Kidney (tissue), 22 donors: ENCODE measurements at places on chromosomes 12 and 14.
A peak's percentile ranks its signal among the peaks of the same experiment; 100 is the strongest.

GRCh38 chr14:64806202-64806861 lies 73.4 kb downstream of the SPTB start:
- no peak overlapping the region for H3K27ac ChIP-seq
- no peaks in the 10 kb centered on the region for H3K36me3 ChIP-seq
- H3K4me3 ChIP-seq, result no peak overlapping the region
- H3K4me1 ChIP-seq, result no peaks in the 10 kb centered on the region
- DNase-seq, result no peak

DNA sequence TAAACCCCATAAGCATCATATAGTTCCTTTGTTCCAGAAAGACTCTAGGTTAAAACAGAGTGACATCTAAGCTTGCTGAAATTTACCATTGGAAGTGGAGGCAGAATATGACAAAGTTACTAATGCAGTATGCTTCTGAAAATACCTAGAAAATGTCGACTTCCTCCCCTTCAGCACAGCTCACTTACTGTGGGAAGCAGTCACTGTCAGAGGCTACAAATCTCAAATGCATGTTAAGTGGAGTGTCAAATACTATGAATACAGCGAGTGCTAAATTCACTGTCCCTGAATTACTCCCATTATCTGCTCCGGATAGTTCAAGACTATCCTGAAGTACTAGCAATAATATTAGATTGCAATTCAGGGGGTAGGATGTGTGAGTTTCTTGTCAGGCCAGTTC lies 1454.6 kb downstream of the AACS start:
- H3K4me3 ChIP-seq, result no peak overlapping the region
- no peaks in the 10 kb centered on the region for H3K4me1 ChIP-seq
- DNase-seq, result no peak
- no peaks in the 10 kb centered on the region for H3K27me3 ChIP-seq
- H3K27ac ChIP-seq, result no peak overlapping the region

GRCh38 chr14:79961197-79961596 lies 250.1 kb downstream of the DIO2 start:
- H3K27ac ChIP-seq, result no peak overlapping the region
- H3K4me1 ChIP-seq, result no peaks in the 10 kb centered on the region
- no peaks in the 10 kb centered on the region for H3K27me3 ChIP-seq
- H3K36me3 ChIP-seq, result no peaks in the 10 kb centered on the region
- no peak overlapping the region for H3K4me3 ChIP-seq

- DNase-seq, result no peak
- H3K27me3 ChIP-seq, result no peaks in the 10 kb centered on the region
- H3K4me3 ChIP-seq, result no peak overlapping the region
- H3K36me3 ChIP-seq, result no peaks in the 10 kb centered on the region
Measured at GRCh38 chr14:99968191-99968920, 96.9 kb upstream of the EVL start.

DNA sequence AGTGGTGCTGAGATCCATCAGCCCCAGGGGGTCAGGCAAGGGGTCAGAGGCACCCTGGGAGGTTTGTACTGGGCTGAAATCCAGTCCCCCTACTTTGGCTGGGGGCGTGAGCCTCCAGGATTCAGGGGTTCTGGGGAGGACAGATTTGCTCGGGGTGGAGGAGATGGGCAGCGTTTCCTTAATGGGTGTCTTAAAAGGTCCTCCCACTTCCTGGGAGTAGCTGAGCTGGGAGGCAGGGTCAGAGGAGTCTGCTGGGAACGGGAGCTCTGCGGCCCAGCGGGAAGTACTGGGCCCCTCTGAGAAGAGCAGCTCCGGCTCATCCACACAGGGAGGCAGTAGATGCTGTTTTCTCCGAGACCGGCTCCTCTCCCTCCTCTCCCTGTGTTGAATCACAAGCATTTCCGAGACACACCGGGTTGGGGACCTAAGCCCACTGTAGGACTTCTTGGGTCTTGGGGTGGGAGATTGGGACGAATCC lies 2.1 kb upstream of the TEX52 start:
- H3K4me3 ChIP-seq, result no peak overlapping the region
- H3K27ac ChIP-seq, result peak overlapping the region; percentile 48
- no peak for DNase-seq
- H3K4me1 ChIP-seq, result no peaks in the 10 kb centered on the region
- no peaks in the 10 kb centered on the region for H3K27me3 ChIP-seq

DNA sequence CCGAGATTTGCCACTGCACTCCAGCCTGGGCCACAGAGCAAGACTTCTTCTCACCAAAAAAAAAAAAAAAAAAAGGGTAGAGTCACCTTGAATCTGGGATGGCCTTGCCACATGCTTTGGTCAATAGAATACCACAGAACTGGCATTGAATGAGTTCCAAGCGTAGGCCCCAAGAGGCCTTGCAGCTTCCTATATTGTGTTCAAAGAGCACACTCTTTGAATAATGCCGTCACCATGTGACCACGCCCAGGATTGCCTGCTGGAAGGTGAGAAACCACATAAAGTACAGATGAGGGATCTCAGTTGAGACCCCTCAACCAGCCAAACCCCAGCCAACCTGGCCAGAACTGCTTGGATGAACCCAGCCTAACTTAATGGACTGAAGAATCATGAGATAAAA lies 239.2 kb upstream of the AMIGO2 start:
- no peak for DNase-seq
- H3K36me3 ChIP-seq, result no peaks in the 10 kb centered on the region
- H3K4me1 ChIP-seq, result no peaks in the 10 kb centered on the region
- no peak overlapping the region for H3K4me3 ChIP-seq

DNA sequence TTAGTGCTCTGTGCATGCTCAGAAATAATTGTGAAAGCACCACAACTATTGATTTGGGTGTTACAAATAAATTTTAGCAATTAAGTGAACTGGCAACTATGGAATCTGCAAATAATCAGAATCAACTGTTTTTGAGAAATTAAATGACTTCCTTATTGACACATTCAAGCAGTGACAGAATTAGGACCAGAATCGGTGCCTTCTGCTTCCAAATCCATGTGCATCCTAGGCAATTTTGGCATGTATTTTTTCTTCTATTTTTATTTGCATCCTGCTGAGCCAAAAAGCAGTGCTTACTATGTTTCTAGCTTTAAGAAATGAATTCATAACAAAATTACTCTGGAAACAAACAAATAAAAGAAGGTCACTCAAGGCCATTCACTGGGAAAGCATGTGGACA lies 408.2 kb downstream of the GXYLT1 start:
- DNase-seq, result no peak
- no peaks in the 10 kb centered on the region for H3K27me3 ChIP-seq
- H3K27ac ChIP-seq, result no peak overlapping the region
- no peaks in the 10 kb centered on the region for H3K4me1 ChIP-seq

- H3K36me3 ChIP-seq, result no peaks in the 10 kb centered on the region
- no peak overlapping the region for H3K4me3 ChIP-seq
- no peak overlapping the region for H3K27ac ChIP-seq
- H3K27me3 ChIP-seq, result no peaks in the 10 kb centered on the region
- DNase-seq, result no peak
Measured at GRCh38 chr14:101301011-101301410, 260.3 kb upstream of the DIO3 start.

- no peaks in the 10 kb centered on the region for H3K4me1 ChIP-seq
- DNase-seq, result peak; percentile 94
- no peaks in the 10 kb centered on the region for H3K36me3 ChIP-seq
- peak overlapping the region; percentile 37 for H3K4me3 ChIP-seq
Measured at GRCh38 chr12:77324763-77325468, 259.5 kb upstream of the E2F7 start.

DNA sequence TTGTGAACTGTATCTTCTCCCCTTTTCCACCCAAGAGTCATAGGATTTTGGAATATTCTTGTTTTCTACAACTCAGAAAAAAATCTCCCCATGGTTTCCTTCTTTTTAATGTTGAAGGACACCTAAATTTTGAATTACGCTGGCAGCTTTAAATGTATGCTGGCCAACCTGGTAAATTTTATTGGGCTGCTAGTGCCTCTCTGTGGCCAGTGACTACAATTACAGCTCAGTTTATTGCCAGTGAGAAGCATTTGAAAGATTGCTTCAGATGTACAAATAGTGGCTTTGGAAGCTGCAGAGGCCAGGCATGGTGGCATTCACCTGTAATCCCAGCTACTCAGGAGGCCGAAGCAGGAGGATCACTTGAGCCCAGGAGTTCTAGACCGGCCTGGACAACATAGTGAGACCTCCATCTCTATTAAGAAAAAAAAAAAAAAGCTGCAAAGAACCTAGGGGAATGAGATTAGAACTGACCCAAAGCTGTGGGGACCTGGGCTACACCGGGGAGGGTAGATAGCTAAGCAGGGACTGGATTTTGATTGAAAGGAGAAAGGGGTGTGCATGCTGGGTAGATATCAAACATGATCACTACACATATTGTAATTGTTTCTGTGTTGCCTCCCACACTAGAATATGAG lies 7.6 kb upstream of the RAB21 start:
- no peak overlapping the region for H3K4me3 ChIP-seq
- H3K27ac ChIP-seq, result no peak overlapping the region

- peaks cover 8% of the 10 kb centered on the region for H3K27me3 ChIP-seq
- peak overlapping the region; percentile 33 for H3K27ac ChIP-seq
- no peaks in the 10 kb centered on the region for H3K4me1 ChIP-seq
- H3K36me3 ChIP-seq, result no peaks in the 10 kb centered on the region
- H3K4me3 ChIP-seq, result peak overlapping the region; percentile 71
Measured at GRCh38 chr12:55931317-55931779, 386 bp downstream of the DGKA start.

- H3K27me3 ChIP-seq, result no peaks in the 10 kb centered on the region
- no peaks in the 10 kb centered on the region for H3K4me1 ChIP-seq
- no peak for DNase-seq
- no peak overlapping the region for H3K27ac ChIP-seq
Measured at GRCh38 chr14:63705561-63706070, 22.2 kb downstream of the SGPP1 start.

DNA sequence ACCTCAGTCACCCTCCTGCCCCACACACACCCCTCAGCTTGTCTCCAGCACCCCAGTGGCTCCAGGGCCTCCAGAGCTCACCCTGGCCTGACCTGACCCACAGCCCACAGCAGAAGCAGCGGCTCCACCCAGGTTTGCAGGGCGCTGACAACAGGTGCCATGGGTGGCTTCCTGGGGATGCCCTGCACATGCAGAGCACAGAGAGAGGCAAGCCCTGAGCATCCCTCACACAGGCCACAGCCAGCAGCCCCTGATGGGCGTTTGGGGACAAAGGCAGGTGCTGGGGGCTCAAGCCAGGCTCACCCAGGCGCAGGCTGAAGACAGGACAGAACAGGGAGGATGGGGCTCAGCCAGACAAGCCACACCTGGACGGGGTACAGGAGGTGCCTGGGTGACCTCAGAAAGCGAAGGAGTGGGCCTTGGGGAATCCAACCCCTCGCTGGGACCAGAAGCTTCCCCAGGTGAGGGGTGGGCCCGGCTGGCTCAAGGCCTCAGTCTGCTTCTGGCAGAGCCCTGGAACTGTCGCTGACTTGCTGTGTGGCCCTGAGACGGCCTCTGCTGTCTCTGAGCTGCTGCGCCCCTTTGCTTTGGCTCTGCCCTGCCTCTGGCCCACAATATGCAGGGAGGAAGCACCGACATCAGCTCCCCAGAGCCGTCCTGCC lies 10.6 kb downstream of the ARL6IP4 start:
- no peak overlapping the region for H3K4me3 ChIP-seq
- H3K27me3 ChIP-seq, result no peaks in the 10 kb centered on the region
- DNase-seq, result no peak
- peaks cover 11% of the 10 kb centered on the region for H3K4me1 ChIP-seq
- no peaks in the 10 kb centered on the region for H3K36me3 ChIP-seq

- H3K27ac ChIP-seq, result peak overlapping the region; percentile 38
- no peaks in the 10 kb centered on the region for H3K36me3 ChIP-seq
- H3K4me1 ChIP-seq, result peaks cover 3% of the 10 kb centered on the region
- DNase-seq, result peak; percentile 82
- H3K4me3 ChIP-seq, result peak overlapping the region; percentile 100
- no peaks in the 10 kb centered on the region for H3K27me3 ChIP-seq
Measured at GRCh38 chr12:93380480-93381121, 2.9 kb downstream of the NUDT4 start.

GRCh38 chr14:34713122-34713680 lies 1.2 kb downstream of the CFL2 start:
- no peak for DNase-seq
- peaks cover 8% of the 10 kb centered on the region for H3K4me1 ChIP-seq
- no peaks in the 10 kb centered on the region for H3K27me3 ChIP-seq
- peak overlapping the region; percentile 87 for H3K27ac ChIP-seq

- no peak for DNase-seq
- no peaks in the 10 kb centered on the region for H3K36me3 ChIP-seq
Measured at GRCh38 chr14:65179918-65180724, 77.8 kb upstream of the MAX start.

- H3K27ac ChIP-seq, result no peak overlapping the region
- DNase-seq, result no peak
- no peaks in the 10 kb centered on the region for H3K36me3 ChIP-seq
- no peaks in the 10 kb centered on the region for H3K27me3 ChIP-seq
- peaks cover 2% of the 10 kb centered on the region for H3K4me1 ChIP-seq
Measured at GRCh38 chr12:106942775-106943174, 12.9 kb upstream of the TMEM263 start.

DNA sequence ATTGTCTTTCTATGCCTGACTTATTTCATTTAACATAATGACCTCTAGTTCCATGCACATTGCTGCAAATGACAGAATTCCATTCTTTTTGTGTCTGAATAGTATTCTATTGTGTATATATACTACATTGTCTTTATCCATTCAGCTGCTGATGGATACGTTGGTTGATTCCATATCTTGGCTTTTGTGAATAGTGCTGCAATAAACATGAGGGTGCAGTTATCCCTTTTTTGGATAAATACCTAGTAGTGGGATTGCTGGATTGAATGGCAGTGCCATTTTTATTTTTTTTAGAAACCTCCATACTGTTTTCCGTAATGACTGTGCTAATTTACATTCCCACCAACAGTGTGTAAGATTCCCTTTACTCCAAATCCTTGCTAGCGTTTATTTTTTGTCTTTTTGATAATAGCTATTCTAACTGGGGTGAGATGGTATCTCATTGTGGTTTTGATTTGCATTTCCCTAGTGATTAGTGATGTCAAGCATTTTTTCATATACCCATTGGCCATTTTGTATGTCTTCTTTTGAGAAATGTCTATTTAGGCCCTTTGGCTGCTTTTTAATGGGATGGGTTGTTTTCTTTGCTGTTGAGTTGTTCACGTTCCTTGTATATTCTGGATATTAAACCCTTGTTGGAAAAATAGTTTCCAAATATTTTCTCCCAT lies 2.3 kb downstream of the OAS2 start:
- H3K36me3 ChIP-seq, result no peaks in the 10 kb centered on the region
- H3K4me3 ChIP-seq, result no peak overlapping the region
- no peaks in the 10 kb centered on the region for H3K27me3 ChIP-seq
- H3K27ac ChIP-seq, result no peak overlapping the region

DNA sequence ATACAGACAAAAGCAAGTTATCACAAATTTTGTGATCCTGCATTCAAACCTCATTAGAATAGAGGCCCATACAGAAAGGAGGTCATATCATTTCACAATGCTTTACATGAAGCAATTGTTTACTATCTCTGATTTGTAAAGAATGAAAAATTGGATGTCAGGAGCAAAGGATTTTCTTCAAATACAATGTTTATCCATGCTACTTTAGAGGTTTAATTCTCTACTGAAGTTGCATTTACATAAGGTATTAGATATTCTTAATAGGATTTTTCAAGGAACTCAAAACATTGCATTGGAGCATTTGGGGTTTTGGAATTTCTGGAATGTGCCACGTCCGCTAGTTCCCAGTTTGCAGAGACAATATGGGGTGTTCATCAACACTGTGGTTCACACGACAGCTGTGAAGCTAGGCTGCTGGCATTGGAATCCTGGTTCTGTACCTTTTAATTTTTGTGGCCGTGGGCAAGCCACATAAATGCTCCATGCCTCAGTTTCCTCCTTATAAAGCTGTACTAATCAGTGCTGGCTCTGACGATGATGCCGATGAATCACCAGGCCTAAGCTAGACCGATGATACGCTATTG lies 174.8 kb downstream of the APAF1 start:
- no peaks in the 10 kb centered on the region for H3K4me1 ChIP-seq
- no peaks in the 10 kb centered on the region for H3K27me3 ChIP-seq
- DNase-seq, result peak; percentile 10
- no peaks in the 10 kb centered on the region for H3K36me3 ChIP-seq
- H3K27ac ChIP-seq, result no peak overlapping the region
- no peak overlapping the region for H3K4me3 ChIP-seq
